ENCODE measurements at places on chromosomes 1 and 21.
A peak's percentile ranks its signal among the peaks of the same experiment; 100 is the strongest.

GRCh38 chr1:31981972-31982371, 31.7 kb upstream of the KHDRBS1 start:
- peak; percentile 68 for DNase-seq

GRCh38 chr1:164575356-164575886, 16.4 kb downstream of the PBX1 start:
- DNase-seq = no peak

DNA sequence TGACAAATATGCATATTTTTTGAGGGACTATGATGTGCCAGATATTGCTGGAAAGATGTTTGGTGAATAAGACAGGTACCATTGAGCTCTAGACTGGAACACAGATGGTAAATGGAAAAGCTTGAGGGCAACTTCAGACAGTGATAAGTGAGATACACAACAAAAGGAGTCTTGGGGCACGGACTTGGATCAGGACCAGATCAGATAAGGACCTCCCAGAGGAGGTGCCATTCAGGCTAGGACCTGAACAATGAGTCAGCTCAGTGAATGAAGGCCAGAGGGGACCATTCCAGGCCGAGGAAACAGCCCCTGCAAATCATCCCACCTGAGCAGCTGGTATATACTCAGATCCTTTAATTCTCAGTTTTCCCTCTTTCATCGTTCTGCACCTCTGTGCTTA, 1.8 kb upstream of the KCNJ15 start:
- no peak for DNase-seq

- DNase-seq = no peak
Measured at GRCh38 chr1:52159033-52159789, 17.3 kb downstream of the ZFYVE9 start.

GRCh38 chr1:29239142-29239541, 2.8 kb downstream of the PTPRU start:
- DNase-seq = no peak

DNA sequence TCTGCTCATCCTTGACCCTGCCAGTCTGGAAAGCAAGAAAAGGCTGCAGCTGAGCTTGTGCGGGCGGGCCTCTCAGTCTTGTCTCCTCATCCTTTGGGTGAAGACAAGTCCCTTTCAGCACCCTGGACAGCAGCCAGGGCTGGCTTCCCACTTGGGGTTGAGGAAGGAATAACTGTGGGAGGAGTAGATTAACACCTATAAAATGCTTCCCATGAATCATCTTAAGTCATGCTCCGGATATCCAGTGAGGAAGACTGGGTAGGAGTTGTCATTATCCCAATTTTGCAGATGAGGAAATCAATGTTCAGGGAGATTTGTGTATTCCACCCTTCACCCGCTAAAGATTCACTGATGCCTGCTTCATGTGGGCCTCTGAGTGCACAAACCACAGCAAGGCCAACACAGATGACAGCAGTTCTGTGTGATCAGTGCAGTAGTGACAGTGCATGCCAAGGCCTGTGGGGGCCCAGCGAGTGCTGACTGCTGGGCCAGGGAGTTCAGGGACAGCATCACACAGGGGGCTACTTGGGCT, 20.1 kb upstream of the COL16A1 start:
- DNase-seq = peak; percentile 60

DNA sequence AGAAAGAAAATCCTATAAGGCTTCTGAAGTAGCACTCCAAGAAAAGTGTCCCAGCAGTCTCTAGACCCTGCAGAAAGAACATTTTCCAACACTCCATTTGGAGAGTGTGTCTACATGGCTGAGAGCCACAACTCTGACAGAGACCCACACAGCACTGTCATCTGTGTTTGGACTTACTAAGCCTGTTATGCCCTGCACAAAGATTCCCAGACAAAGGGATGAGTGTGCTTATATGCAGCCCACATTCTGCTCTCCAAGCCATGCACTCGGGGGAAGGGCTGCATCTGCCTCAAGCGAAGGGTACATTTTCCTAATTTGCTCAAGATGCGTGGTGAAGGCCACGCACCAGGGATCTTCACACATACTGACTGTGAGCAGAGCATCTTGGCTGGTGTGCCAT, 24.4 kb upstream of the SLAMF6 start:
- no peak for DNase-seq

- no peak for DNase-seq
Measured at GRCh38 chr1:202214089-202214843, 20.7 kb downstream of the LGR6 start.

GRCh38 chr1:84156210-84156621, 12.1 kb downstream of the PRKACB start:
- DNase-seq = peak; percentile 21

- no peak for DNase-seq
Measured at GRCh38 chr1:65896721-65897120, 104.0 kb downstream of the PDE4B start.

DNA sequence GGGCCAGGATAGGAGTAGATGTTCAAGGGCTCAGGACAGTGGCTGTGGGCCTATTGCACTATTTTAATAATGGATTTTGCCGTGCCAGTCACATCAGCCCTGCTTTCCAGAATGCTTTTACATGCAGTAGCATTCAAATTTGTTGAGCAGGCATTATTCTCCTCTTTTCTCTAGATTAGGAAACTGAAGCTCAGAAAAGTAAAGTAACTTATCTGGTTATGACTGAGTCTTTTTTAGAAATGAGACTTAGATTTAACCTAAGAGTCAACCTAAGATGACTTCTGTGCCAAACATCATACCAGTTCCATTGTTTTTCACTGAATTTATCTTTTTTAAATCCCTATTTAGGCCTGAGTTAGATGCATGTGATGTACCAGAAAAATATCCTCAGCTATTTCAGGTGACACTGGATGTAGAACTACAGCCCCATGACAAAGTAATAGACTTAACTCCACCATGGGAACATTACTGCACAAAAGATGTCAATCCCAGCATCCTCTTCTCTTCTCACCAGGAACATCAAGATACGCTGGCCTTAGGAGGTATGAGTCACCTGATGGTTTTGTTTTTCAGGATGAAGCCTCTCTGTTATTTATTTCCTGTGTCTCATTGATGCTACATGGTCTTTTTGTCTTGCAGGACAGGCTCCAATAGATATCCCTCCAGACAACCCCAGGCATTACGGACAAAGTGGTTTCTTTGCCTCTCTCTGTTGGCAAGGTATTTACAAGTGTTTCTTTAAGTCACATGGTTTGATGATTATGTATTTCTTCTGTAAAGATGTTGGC, 31.4 kb upstream of the LEPR start:
- DNase-seq = no peak

- no peak for DNase-seq
Measured at GRCh38 chr1:214532070-214532469, 19.3 kb downstream of the PTPN14 start.

DNA sequence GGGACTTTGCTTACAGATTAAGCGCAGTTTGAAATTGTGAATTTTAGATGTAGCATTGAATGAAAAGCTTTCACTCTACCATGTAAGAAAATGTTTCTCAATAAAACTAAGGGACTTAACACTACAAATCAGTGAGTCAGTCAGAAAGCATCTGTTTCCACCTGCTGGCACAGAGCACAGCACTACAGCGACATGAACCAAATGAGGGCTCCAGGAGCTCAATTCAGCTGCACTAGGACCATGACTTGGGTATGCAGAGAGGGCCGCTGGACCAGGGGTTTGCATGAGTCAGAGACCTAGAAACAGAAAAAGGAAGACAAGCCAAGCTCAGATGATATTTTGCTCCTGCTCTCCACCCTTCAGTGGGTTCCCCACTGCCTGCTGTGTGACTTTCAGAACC, 5.2 kb downstream of the SUSD4 start:
- DNase-seq = no peak

GRCh38 chr1:6256645-6257044, 4.3 kb downstream of the GPR153 start:
- no peak for DNase-seq

DNA sequence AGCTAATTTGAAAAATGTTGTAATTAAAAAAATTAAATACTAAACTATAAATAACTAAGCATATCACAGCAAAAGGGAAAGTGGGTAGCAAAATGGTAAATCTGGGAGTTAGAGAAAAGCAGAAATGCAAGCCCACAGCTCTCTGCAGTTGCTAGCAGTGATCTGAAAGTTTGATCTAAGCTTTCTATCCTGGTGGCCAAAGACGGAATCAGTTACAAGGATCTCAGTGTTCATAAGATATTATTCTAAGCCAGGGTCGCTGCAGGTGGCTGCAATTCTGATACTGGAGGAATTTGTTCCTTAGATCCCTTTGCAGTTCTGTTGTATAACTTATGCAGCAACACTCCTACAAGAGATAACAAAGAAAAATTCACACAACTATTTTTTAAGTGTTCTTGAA, 363.7 kb downstream of the SETD4 start:
- no peak for DNase-seq

GRCh38 chr1:89199525-89200031, 836 bp upstream of the GBP4 start:
- DNase-seq = no peak

- DNase-seq = no peak
Measured at GRCh38 chr1:226978432-226979114, 38.5 kb downstream of the COQ8A start.
